ENCODE measurements at places on chromosomes 16 and 17. TPM values are rescaled to one million over a fixed set of nuclear protein-coding genes. Genes with fewer than 3 reads are reported as not detected.

DNA sequence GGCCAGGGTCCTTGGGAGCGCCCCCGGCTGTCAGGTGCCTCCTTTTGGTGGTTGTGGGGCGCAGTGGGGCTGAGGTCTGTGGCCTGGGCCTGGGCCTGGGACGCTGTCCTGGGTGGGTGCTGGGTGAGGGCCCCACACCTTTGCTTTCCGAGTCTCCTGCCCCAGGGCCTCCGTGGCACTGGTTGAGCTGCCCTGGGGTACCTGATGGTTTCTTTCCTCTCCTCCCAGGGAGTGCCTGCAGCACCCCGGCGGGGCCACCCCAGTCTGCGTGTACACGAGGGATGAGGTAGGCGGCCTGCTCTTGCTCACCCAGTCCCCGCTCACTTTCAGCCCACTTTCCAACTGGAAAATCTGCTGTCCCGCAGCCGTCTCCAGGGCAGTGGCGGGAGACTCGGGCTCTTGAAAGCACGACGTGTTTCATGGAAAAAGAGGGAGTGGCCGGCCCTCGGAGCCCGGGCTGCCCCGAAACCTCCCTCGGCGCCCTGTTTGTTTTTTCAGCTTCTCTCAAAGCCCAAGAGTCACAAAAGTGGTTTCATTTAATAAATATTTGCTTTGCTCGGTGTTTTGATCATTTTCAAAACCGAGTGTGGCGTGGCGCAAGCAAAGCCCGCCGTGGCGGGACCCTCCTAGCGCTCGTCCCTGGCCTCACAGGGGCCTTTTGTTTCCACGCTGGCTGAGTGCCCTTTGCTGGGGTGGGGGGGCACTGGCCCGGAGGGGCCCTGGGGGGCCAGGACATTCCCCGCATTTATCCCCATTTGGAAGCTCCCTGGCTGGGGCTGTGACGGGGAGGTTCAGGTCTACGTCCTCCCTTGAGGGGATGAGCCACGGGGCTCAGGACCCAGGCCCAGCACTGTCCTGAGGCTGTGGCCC is 17.4 kb downstream of the ASPSCR1 start:
- no peak for DNase-seq

DNA sequence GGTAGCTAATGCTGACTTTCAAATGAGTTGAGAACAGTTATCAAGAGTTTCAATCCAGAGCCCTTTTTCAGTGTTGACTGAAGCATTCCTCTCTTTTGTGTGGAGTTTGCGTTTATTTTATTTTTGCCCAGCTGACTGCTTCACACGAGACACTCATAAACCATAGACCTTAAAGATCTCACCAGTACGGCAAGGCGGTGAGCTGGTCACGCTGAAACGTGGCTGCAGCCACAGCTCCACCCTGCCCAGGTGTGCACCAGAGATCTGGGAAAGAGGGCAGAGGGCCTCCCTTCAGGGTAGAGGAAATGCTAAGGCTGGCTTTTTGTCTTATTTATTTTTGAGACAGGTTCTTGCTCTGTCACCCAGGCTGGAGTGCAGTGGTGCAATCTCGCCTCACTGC is 112.2 kb downstream of the AATF start:
- no peak for DNase-seq

- DNase-seq = peak; percentile 28
Measured at GRCh38 chr17:1108765-1109605, 70.8 kb downstream of the ABR start.

- no peak for DNase-seq
Measured at GRCh38 chr17:73748508-73748907, 104.3 kb upstream of the SDK2 start.

DNA sequence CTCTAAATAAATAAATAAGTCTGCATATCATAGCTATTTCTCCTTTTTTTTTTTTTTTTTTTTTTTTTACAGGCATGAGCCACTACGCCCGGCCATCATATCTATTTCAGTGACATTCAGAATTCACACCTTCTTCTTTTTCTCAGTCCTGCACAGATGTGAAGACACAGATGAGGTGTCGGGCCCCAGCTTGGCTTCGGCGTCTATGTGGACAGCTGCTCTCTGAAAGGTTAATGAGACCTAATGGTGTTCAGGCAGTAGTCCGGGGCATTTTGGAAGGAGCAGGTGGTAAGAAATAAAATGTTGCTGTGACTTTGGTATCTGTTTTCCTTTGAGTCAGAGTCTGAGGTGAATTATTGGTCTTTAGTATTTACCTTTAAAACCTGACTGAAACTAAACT is 23.6 kb downstream of the TANGO6 start:
- DNase-seq = no peak

DNA sequence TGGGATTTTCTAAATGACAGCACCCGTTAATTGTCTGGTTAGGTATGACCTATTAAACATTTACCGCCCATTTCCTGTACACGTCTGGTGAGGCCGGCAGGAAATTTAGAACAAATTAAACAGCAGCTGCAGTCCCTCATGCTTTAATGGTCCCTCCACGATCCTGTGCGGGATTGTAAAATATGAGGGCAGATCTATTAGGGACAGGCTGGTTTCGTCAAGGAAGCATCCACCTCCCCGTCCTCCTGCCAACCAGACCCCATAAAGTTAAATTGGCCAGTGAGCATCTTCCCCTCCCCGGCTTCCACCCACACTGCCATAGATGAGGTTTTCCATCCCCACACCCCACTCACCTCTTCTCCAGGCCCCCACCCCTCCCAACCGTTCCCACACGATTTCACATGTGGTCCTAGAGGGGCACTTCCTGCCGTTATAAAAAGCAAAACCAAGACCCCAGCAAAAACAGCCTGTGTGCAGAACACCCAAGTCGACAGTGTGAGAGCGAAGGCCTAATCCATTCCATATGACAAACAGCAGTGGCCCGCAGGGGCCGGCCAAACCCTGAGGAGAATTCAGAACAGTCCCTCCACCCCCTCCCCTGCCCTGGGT is 331.9 kb downstream of the FOXL1 start:
- DNase-seq = no peak

- DNase-seq = peak; percentile 83
Measured at GRCh38 chr16:67516296-67517154, 12.1 kb upstream of the RIPOR1 start.

- peak; percentile 28 for DNase-seq
Measured at GRCh38 chr17:79925242-79925957, 86.2 kb upstream of the CBX4 start.

HCRT gene
- not detected for total RNA-seq

CFAP97D1 gene
- not detected for total RNA-seq

Measured in HT1080 (cell line).